ENCODE measurements at places on chromosomes 3 and 15.

GRCh38 chr3:20141851-20142250 lies 44.2 kb downstream of the SGO1 start:
- peak; percentile 3 for DNase-seq

DNA sequence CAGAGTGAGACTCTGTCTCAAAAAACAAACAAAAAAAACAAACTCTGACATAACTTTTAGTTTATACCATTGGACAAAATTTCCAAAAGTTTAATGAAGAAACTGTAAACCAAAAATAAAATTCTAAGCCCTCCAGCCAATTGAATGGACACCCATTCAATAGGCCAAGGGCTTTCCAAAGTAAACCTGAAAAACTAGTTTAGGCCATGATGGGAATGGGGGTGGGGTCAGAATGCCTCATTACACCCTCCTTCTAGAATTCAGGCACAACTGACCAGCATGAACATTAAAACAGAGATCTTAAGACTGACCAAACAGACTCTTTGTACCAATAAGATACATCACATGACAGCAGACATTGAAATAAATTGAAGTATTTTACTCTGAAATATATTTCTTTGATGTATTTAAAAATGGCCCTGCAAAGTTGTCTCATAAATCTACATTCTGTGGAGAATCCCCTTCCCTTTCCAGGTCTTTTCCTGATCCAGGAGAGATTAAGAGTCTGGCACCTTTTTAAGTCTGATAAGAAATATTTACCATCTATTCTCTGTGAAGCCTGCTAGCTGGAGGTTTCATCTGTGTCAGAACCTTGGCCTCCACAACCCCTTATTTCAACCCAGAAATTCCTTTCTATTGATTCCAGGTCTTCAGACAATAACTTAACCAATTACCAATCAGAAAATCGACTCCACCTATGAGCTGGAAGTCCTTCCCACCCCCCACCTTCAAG lies 15.7 kb downstream of the THOC7 start:
- DNase-seq = no peak

DNA sequence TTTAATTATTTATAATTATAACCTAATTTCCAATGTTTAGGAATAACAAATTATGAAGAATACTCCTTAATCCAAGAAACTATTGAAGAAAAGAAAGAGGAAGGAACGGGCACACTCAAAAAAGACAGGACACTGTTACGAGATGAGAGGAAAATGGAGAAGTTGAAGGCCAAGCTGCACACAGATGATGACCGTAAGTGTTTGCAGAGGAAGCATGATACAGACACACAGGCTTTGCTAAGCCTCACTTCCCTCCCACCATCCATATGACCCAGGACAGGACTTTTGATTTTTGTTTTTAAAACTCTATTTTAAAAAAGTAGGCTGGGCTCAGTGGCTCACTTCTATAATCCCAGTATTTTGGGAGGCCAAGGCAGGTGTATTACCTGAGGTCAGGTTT lies 389.4 kb upstream of the TPM1 start:
- DNase-seq = no peak

DNA sequence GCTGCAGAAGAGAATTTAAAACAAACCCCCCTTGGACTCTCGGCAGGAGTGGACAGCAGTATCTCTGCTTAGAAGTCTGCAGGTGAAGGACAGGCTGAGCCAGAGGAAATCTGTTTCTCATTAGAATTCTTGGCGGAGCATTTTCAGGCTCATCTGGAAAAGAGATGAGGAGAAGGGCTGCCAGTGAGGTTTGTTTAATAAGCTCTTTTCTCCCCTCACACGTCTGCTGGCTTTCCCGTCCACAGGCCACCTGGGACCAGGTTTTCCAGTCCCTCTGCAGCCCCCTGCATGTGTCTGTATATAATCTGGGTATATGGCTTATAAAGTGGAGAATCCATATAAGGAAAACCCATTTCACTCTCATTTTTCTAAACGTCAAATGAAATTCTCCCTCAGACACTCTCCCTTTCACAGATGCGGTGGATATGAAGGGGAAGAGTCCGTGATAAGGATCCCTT lies 155.4 kb upstream of the TPM1 start:
- DNase-seq = peak; percentile 35
